HS-5 (cell line): ENCODE measurements at places on chromosomes 2 and 18.
A peak's percentile ranks its signal among the peaks of the same experiment; 100 is the strongest.

DNA sequence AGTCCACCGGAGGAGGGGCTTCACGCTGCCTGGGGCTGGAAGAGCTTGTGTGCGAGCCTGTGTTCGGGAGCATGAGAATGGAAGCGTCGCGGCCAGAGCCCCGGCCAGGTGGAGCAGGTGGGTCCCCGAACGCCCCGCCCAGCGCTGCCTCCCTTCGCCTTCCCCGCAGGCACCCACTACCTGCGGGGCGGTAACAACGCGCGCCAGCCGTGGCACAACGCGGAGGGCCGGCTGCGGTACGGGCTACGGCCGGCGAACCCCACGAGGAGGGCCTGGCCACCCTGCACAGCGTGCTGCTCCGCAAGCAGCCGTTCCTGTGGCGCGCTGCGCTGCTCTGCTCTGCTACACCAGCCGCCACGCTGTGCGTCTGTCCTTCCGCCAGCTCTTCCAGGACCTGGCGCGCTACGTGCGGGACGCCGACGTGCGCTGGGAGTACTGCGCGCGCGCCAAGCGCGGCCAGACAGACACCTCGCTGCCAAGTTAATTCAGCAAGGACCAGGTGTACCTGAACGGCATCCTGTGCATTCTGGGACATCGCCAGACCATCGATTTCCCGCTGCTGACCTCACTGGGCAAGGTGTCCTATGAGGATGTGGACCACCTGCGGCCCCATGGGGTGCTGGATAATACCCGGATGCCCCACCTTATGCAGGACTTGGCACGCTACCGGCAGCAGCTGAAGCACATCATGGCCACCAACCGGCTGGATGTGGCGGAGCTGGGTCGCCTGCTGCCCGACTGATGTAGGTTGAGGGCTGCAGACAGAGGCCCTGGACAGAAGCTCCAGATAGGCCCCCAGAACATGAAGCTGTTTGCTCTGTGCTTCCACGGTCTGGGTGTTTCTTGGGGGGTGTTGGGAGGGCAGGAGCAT is 200.6 kb downstream of the NAPG start:
- no peak for DNase-seq

DNA sequence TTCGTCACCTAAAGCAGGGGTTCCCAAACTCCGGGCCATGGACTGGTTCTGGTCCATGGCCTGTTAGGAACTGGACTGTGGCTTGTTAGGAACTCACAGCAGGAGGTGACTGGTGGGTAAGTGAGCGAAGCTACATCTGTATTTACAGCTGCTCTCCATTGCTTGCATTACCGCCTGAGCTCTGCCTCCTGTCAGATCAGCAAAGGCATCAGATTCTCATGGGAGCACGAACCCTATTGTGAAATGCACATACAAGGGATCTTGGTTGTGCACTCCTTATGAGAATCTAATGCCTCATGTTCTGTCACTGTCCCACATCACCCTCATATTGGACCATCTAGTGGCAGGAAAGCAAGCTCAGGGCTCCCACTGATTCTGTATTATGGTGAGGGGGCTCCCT is 217.0 kb downstream of the ZFP36L2 start:
- no peak for DNase-seq

DNA sequence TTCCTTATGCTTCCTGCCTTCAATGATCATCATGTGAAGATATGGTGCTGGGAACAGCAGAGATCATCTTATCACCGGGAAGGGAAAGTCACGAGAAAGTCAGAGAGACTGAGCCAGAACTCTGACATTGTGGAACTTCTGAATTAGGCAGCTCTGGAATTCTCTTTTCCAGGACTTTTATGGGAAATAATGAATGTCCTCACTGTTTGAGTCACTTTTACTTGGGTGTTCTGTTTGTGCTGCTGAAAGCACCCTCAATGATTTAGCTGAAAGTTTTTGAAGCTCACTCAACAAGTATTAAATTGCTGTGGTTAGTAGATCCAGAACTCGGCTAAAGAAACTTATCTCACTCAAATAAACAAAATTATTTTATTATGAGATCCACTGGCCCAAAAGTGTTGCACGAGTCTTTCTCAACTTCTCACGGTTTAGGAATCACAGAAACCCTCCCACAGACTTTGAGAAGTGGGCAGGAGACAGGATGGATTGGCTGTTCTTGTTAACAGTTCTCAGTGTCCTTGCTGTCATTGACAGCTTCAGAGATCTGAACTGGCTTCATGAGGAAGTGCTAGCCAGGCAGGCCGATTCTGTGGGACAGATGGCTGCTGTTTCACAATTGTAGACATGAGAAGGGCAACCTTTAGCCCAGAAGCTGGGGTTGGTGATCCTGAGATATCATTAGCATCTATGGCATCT is 26.4 kb upstream of the ATRAID start:
- no peak for DNase-seq

DNA sequence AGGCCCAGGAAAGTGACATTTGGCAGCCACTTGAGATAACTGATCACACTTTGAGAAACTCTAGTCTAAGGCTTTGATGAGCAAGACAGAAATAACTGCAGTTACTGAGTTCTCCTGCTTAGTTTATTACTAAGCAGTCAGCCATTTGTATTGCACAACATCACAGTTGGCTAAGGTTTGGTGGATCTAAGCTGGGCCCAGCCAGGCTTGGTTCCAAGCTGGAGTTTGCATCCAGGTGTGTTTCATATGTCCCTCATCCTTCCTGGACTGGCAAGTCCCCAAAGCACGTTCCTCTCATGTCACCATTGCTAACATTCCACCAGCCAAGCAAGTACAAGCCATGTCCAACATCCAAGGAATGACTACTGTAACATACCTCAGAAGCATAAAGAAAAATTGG is 71.3 kb upstream of the ZNF532 start:
- peak; percentile 50 for DNase-seq
